ENCODE measurements at places on chromosomes 12 and 14. TPM values are rescaled to one million over a fixed set of nuclear protein-coding genes. Genes with fewer than 3 reads are reported as not detected.

GRCh38 chr12:57524814-57525614 lies 2.4 kb downstream of the MBD6 start:
- peaks cover 56% of the 10 kb centered on the region for H3K36me3 ChIP-seq
- no peak overlapping the region for H3K27ac ChIP-seq
- H3K4me3 ChIP-seq = no peak overlapping the region
- no peak for DNase-seq
- peaks cover 31% of the 10 kb centered on the region for H3K4me1 ChIP-seq

- H3K4me3 ChIP-seq = no peak overlapping the region
- no peaks in the 10 kb centered on the region for H3K27me3 ChIP-seq
- H3K36me3 ChIP-seq = no peaks in the 10 kb centered on the region
- no peak overlapping the region for H3K27ac ChIP-seq
Observed at GRCh38 chr14:21940887-21941856, 267.6 kb upstream of the OR4E1 start.

DNA sequence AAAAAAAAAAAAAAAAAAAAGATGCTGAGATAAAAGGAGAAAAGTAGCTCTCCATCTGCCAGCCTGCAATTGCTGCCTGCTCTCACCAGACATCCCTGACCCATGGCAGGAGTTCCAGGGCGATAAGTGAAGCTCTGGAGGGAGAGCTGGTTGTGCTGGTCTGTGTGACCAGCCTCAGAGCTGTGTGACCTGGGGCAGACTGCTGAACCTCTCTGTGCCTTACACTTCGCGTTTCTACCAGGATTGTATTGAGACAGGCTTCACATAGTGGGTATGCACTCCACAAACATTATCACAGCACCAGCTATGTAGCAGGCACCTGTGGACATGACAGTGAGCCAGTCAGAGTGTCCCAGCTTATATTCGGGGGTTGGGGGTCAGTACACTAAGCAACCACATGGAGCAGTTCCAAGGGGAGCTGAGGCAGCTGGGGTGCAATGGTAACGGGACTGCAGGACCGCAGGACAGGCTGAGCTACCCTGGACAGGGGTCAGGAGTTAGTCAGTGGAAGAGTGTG lies 57.5 kb downstream of the RBM19 start:
- no peaks in the 10 kb centered on the region for H3K4me1 ChIP-seq
- no peak overlapping the region for H3K4me3 ChIP-seq
- no peak for DNase-seq

- H3K36me3 ChIP-seq = peaks cover 20% of the 10 kb centered on the region
- H3K4me1 ChIP-seq = peaks cover 12% of the 10 kb centered on the region
- H3K27me3 ChIP-seq = no peaks in the 10 kb centered on the region
Observed at GRCh38 chr14:92744198-92744597, 4.2 kb downstream of the LGMN start.

DNA sequence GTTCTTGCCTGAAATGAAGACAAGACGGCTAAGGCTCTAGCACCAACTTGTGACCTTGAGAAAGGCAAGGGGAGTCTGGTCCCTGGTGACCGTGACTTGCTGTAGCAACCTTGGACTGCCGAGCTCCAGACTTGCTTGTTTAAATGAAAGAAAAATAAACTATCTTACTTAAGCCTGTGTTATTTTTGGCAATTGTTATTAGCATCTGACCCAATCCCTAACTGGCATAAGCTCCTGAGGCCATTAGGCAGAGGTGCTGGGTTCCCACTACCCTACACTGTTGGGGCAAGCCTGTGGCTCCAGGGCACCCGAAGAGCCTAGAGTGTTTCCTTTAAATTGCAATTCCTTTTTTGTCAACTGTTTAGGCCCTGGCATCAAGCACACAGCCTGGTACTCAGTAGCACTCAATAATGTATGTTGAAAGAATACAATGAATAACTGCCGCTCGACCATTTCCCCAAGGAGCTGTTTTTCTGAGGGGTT lies 106.9 kb upstream of the HIF1A start:
- H3K27ac ChIP-seq = no peak overlapping the region
- no peaks in the 10 kb centered on the region for H3K36me3 ChIP-seq
- no peak overlapping the region for H3K4me3 ChIP-seq
- H3K4me1 ChIP-seq = peaks cover 16% of the 10 kb centered on the region

DNA sequence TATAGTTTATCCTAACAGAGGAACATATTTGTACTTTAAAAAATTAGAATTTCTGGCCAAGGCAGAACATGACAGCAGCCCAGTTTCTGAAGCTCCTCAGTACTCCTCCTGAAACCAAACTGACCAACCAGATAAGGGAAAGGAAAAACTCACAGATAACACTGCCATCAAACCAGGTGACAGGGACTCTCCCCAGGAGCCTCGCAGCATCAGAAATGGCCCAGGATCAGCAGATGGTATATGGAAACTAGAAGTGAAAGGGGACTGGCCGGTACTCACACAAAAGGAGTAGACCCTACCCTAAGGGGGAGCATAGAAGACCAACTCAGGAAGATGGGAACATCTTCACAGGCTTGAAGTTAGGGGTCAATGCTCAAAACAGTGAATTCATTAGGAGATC lies 22.0 kb downstream of the GALC start:
- no peak for DNase-seq
- no peaks in the 10 kb centered on the region for H3K4me1 ChIP-seq
- no peak overlapping the region for H3K4me3 ChIP-seq
- peaks cover 30% of the 10 kb centered on the region for H3K36me3 ChIP-seq
- no peaks in the 10 kb centered on the region for H3K27me3 ChIP-seq

DNA sequence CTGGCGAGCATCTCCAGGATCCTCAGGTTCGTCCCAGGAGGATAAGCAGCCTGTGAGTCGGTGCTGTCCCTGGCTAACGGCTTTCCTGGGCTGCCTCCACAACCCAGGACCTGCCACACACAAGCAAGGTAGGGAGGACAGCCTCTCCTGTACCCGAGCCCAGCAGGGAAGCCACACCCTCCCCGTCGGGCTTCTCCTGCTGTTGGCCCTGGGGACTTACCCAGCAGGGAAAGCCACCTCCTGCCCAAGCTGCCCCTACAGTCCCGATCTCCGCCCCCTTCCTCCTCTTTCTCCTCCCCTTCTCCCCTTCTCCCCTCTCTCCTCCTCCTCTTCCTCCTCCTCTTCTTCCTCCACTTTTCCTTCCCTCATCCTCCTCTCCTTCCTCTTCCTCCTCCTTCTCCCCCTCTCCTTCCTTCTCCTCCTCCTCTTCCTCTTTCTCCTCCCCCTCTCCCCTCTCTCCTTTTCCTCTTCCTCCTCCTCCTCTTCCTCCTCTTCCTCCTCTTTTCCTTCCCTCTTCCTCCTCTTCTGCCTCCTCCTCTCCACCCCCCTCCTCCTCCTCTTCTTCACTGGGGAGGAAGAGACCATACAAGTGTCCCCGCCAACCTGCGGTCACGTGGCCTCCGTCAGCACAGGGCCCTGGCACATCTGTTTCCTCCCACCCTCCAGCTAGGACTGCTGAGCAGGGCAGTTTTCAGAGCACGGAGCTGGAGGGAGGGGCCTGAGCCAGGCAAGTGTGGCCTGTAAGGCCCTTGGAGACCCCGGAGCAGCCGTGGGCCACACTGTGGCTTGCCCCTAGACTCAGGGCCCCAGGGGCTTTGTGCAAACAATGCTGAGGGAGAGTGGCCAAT lies 17.3 kb upstream of the RFLNA start:
- no peaks in the 10 kb centered on the region for H3K4me1 ChIP-seq
- H3K36me3 ChIP-seq = no peaks in the 10 kb centered on the region
- no peaks in the 10 kb centered on the region for H3K27me3 ChIP-seq
- no peak overlapping the region for H3K27ac ChIP-seq
- H3K4me3 ChIP-seq = no peak overlapping the region

DNA sequence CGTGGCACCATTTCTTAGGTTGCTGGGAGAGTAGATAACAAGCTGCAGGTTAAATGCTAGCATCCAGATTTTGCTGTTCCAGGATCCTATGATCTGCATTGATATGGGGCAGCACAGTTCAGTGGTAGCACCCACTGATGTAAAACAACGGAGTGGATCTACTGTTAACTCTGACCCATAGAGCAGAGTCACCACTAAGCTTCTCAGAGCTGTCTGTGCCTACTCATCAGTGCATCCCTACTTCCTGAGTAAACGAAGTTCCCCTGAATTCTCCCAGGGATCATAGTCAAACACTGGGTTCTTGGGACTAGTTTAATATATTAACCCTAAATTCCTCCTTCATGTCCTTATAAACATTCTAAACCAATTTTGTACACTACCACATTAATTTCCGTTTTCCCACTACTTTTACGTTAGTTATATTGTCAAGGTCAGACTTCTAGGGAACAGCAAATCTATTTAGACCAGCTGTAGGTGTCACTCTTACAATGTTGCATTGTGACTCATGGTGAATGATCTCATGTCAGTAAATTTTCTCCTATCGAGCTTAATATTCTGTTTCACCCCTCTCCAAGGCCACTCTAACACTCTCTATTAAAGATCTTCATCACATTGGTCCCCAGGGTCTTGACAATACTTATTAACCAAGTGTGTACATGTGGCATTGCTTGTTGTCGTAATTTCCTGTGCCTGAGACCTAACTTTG lies 10.3 kb downstream of the RERGL start:
- no peaks in the 10 kb centered on the region for H3K27me3 ChIP-seq
- DNase-seq = no peak
- no peaks in the 10 kb centered on the region for H3K4me1 ChIP-seq
- no peak overlapping the region for H3K27ac ChIP-seq
- H3K36me3 ChIP-seq = no peaks in the 10 kb centered on the region
- H3K4me3 ChIP-seq = no peak overlapping the region

DNA sequence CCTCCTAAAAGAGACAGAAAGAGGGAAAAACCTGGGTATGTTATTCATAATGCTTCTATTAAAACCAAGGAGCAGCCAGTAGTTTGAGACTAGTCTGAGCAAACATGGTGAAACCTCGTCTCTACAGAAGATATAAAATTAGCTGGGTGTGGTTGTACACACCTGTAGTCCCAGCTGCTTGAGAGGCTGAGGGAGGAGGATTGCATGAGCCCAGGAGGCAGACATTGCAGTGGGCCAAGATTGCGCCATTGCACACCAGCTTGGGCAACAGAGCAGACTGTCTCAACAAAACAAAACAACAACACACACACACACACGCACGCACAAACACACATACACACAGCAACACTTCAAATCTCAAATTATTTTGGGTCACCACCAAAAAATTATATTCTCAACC lies 27.8 kb downstream of the HECTD4 start:
- H3K27ac ChIP-seq = no peak overlapping the region
- H3K36me3 ChIP-seq = no peaks in the 10 kb centered on the region
- H3K27me3 ChIP-seq = no peaks in the 10 kb centered on the region
- DNase-seq = no peak

- H3K36me3 ChIP-seq = no peaks in the 10 kb centered on the region
- H3K27me3 ChIP-seq = no peaks in the 10 kb centered on the region
- H3K27ac ChIP-seq = no peak overlapping the region
- no peak overlapping the region for H3K4me3 ChIP-seq
- no peaks in the 10 kb centered on the region for H3K4me1 ChIP-seq
- no peak for DNase-seq
Observed at GRCh38 chr12:15679151-15679550, 110.0 kb downstream of the EPS8 start.

GRCh38 chr12:93373961-93374656 lies 3.6 kb upstream of the NUDT4 start:
- H3K4me3 ChIP-seq = no peak overlapping the region
- DNase-seq = no peak
- H3K27ac ChIP-seq = no peak overlapping the region
- no peaks in the 10 kb centered on the region for H3K27me3 ChIP-seq
- no peaks in the 10 kb centered on the region for H3K36me3 ChIP-seq

DNA sequence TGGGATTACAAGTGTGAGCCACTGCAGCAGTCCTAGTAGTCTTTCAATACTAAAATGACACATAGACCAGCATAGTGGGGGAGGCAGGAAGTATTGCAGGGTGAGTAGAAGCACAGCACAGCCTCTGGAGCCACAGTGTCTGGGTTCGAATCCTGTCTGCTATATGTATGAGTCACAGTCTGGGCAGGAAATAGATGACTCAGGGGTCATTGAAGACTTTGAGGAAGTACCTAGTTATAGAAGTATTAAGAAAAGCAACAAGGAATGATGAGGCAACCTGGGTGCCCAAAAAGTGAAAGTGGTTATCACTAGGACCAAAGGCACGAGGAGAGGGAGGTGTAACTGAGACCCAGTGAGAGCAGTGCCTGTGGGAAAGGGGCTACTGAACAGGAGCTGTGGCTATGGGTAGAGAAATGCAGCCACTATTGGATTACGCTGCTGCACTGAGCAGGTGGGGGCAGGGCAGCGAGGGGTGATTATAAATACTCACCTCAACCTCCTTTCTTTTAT lies 124.0 kb downstream of the PDE3A start:
- H3K27ac ChIP-seq = no peak overlapping the region
- no peaks in the 10 kb centered on the region for H3K36me3 ChIP-seq
- H3K4me1 ChIP-seq = no peaks in the 10 kb centered on the region
- DNase-seq = no peak

DNA sequence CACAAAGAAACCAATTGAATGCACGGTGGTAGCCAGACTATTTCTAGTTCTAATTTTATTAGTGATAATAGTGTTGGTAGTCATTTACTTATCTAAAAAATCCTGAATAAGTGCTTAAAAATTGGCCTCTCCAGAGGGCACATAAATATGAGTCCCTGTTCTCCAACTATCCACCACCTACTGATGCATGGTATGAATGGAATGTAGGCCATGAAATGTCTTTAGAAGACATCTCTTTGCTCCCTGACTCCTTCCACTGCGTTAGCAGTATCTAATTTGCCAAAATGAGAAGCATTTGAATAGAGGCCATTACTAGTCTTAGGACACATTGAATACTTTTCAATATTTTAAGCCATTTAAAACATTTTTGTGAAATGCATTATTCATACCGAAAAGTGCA lies 261.7 kb downstream of the LRFN5 start:
- DNase-seq = no peak
- H3K27ac ChIP-seq = no peak overlapping the region
- H3K27me3 ChIP-seq = no peaks in the 10 kb centered on the region
- H3K36me3 ChIP-seq = no peaks in the 10 kb centered on the region
- no peak overlapping the region for H3K4me3 ChIP-seq

- no peak for DNase-seq
- H3K4me3 ChIP-seq = no peak overlapping the region
- no peaks in the 10 kb centered on the region for H3K4me1 ChIP-seq
- H3K36me3 ChIP-seq = no peaks in the 10 kb centered on the region
Observed at GRCh38 chr12:87491089-87491488, 538.1 kb downstream of the C12orf50 start.

- no peaks in the 10 kb centered on the region for H3K27me3 ChIP-seq
- H3K4me3 ChIP-seq = no peak overlapping the region
- H3K4me1 ChIP-seq = peaks cover 3% of the 10 kb centered on the region
- DNase-seq = no peak
- H3K27ac ChIP-seq = peak overlapping the region; percentile 17
- no peaks in the 10 kb centered on the region for H3K36me3 ChIP-seq
Observed at GRCh38 chr14:81144824-81145603, 75.7 kb downstream of the GTF2A1 start.

The CATSPERB gene
- total RNA-seq = 0.67 TPM

The TSPAN31 gene
- total RNA-seq = 45.5 TPM

The RSRC2 gene
- 62.6 TPM for total RNA-seq

The BICDL1 gene
- 10.5 TPM for total RNA-seq

The SALL2 gene
- total RNA-seq = 11.5 TPM

The FOXM1 gene
- 27.6 TPM for total RNA-seq

The RFX4 gene
- not detected for total RNA-seq

The NEDD1 gene
- 21.4 TPM for total RNA-seq
